ENCODE measurements at places on chromosomes 7 and 10.

GRCh38 chr7:113945018-113945938 lies 26.5 kb upstream of the PPP1R3A start:
- peak; percentile 57 for DNase-seq

GRCh38 chr10:66783316-66783715 lies 142.5 kb upstream of the LRRTM3 start:
- no peak for DNase-seq

- DNase-seq, result no peak
These were observed 47.5 kb upstream of the AGR3 start for GRCh38 chr7:16929146-16929762.

GRCh38 chr10:28922861-28923260 lies 245.5 kb downstream of the BAMBI start:
- no peak for DNase-seq

DNA sequence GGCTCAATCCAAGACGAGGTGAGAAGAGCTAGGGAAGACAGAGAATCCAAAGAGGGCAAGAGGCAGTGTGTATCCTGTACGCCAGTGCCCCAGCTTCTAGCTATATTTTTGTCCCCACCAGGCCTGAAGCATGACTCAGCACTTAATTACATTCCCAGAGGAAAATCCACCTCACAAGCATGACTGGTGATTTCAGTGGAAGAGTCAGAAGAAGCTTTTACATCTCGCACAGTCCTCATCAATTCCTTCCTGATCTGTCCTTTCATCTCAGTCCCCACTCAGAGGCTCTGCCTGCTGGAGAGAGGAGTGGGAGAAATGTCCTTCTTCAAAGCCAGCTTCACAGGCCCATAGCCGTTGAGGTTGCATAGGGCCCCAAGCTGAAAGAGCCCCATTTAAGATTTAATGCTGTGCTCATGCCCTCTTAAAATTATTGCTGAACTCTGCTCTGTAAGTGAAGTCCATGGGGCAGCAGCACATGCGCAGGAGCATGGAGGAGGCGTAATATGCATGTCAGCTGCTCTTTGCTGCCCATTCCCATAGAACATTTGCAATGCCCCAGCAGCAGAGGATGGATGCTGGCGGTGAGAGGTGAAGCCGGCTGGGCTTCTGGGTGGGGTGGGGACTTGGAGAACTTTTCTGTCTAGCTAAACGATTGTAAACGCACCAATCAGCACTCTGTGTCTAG lies 39.0 kb upstream of the AOAH start:
- DNase-seq, result no peak

DNA sequence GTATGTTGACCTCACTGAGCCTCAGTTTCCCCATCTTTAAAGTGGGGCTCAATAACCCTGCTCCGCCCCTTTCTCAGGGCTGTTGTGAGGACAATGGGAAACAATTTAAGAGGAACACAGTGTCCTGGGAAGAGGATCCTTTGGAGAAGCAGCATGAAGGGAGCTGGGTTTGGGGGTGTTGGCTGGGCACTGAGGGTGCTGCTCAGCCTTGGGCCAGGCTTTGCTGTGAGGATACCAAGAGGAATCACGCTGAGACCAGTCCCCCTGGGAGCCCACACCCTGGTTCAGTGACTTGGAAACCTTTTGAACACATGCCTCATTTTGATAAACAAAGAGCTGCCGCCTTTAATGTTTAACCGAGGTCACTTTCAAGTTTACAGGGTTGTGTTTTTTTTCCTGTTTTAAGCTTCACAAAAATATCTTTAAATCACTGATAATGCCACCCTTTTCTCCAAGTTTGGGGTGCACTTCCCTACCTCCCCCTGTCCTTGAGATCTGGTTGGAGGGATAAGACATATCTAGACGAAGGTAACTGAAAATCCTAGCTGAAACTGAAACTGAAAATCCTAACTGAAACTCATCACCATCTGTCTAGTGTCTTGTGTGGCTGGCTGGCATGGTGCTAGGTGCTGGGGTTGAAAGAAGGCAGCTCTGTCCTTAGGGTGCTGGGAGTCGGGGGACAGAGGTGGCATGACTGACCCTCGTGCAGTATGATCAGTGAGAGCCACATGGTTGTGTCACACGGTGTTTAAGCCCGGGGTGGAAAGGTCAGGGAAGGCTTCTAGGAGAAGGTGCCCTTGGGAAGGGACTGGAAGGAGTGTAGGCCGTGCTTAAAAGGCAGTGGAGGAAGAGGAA lies 27.7 kb downstream of the ZNF775 start:
- DNase-seq, result no peak

DNA sequence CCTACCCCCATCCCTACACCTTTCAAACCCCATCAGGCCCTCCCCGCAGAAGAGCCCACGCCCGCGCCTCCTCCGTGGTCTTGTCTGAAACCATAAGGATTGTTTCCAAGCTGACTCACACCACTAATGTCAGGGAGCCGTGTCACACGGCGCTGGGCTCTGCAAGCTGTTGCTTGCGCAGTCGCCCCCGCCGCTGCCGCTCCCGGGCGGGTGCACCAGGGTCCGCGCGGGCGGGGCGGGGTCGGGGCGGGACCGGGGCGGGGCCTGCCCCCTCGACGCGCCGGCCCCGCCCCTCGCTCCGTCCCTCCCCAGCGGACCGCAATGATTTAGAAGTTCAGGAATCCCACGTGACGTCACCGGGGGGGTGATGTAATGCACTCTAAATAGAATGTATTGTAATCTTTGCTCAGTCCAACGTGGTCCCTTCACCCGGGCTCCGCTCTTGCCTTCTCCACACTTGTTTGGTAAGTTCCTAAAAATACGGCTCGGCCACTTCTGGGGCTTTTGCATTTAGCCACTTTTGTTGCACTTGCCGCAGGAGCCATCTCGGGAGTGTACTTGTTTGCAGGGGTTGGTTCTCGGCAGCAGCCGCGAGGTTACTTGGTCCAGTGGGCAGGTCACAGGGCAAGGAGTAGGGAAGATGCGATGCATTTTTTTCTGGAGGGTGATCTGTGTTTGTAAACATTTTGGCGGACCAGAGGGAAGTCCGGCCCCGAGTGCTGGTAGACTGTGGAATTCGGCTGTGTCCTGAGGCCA lies 3.2 kb upstream of the CREB5 start:
- DNase-seq, result peak; percentile 45

GRCh38 chr7:24779283-24779655 lies 22.0 kb upstream of the GSDME start:
- DNase-seq, result no peak

DNA sequence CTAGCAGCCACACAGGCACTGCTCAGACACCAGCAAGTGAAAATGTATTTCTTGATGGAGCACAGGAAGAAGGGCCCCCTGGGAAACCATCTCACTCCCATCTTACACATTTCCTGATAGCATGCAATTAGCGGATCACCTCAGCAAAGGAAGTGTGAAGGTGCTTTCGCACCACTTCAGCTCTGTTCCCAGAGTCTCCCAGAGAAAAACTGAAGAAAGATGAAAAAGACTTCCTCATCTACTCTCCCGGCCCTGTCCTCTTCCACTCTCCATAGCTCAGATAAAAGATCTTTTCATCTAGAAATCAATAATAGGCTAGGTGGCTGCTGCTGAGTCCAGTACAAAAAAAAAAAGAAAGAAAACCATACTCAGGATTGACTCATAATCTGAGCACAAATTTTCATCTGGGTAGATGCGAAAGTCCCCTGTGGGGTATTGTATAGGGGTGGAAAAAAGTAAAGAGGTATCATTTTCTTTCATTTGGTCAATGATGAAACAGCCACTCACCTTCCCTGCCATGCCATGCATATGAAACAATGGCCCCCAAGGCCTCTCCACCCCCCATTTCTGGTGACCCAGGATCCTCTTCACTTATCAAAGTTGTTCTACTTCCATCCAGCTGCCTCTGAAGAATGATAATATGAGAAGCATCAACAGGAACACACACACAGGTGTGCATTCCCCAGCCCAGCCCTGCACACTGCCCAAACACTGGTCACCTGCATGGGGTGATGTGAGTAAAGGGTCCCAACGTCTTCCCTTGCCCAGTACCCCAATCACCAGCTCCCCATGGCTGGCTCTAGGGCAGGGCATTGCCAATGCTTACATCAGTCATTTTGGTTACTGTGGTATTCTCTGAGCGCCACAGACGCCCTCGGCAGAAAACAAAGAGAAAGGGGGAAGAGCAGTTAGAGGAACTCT lies 48.8 kb upstream of the DGKI start:
- no peak for DNase-seq

DNA sequence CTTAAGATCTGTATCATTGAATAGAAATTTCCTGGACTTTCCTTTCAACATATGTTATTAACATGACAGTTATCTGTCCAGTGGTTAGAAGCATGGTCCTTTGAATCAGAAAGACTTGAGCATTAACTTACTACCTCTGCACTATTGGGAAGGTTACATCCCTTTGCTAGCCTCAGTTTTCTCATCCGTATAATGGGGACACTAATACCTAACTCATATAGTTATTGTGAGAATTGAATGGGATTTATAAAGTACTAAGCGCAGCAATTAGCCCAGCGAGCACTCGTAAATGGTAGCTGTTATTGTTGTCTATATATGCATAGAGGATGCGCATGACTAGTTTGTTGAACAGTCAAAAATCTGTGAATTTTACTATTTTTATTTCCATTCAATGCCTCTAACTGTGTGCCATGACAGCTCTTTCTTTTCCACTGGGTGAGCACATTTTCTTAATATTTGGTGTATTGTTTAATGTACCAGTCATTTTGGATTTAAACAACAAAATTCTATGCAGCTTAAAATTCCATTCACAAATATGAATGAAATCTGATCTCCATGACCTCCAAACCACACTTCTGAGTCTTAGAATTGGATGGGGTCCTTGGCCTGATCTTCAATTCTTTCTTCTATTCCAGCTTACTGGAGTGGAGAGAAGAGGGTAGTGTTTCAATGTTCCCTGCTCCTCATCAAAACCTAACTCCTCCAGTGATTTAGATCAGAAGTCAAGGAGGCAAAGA lies 65.0 kb downstream of the CACNB2 start:
- no peak for DNase-seq

GRCh38 chr10:118118716-118119115 lies 72.0 kb upstream of the RAB11FIP2 start:
- DNase-seq, result no peak

- peak; percentile 78 for DNase-seq
These were observed 119.9 kb downstream of the TFEC start for GRCh38 chr7:115910541-115911164.

DNA sequence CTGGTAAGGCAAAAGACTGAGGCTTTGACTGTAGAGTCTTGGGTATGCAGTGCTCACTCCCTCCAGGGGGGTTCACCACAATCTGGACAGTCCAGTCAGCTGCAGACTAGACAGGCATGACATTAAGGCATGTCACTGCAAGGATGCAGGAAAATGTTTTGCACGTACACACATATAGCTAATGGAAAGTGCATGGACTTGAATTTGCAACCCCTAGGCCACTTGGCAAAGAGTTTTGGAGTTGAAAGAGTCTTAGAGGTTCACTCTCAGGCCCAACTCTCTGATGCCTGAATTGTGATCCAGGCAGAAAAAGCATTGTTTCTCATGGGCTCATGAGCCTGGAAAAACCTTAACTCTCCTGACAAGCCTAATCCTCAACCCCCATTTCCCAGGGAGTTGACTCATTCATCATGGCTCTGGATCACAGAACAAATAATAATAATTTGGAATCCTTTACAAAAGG lies 51.9 kb downstream of the LAMB4 start:
- DNase-seq, result no peak

DNA sequence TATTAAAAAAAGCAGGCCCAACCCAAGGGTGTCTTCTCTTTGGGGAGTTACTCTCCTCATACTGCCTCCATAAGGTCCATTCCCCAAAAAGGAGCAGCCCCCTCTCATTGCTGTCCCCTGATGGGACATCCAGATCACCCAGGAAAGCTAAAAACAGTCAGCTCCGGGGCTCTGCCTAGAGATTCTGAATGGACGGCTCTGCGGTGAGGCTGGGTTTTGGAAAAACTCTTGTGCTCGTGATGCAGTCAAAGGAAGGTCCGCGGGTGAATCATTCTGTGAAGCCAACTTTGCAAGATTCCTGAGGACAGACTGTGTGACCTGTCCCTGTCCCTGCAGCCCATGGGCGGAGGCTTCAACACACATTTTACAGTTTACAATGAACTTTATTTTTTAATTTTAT lies 351.5 kb downstream of the TYW1 start:
- DNase-seq, result no peak

DNA sequence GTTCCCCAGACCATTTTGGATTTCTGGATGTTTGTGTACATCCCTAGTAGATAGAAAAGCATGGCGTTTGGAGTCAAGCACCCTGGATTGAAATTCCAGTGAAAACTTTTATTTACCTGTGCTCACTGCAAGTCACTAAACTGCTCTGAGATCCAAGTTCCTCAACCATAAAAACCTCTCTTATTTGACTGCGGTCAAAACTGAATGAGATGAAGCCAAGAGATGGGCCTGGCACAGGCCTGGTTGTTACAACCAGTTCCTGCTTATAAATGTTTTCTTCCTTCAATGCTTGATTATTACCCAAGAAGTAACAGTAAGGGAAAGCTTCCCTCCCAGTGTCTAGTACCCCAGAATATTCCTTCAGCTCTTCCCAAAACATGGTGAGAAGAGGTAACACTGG lies 70.9 kb upstream of the HPS1 start:
- DNase-seq, result no peak

DNA sequence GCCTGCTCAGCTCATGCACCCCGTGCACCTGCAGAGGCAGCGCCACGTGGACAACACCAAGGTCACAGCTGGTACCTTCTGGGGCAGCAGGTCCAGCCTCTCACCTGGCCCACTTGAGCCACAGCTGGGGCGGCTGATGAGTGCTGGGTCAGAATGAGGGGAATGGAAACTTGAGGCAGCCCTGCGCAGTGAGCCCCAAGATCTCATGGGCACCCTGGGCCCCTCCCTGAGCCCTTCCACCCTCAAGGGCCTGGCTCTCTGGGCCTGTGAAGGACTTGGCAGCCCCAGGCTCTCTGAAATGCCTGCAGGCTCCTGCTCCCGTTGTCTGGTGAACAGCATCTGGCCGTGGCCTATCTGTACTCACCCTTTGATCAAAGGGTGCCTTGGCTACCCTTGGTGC lies 112.7 kb downstream of the TCERG1L start:
- no peak for DNase-seq

GRCh38 chr7:81399471-81399870 lies 370.4 kb downstream of the HGF start:
- no peak for DNase-seq

DNA sequence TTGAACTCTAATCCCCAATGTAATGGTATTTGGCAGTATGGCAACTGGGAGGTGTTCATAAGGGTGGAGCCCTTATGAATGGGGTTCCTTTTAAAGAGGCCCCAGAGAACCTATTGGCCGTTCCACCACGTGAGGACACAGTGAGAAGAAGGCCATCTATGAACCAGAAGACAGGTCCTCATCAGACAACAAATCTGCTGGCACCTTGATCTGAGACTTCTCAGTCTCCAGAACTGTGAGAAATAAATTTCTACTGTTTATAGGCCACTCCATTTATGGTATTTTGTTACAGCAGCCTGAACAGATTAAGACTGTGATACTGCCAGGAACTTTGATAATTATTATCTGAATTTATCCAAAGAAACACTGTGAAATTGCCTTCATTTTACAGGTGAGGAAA lies 132.3 kb downstream of the GLI3 start:
- no peak for DNase-seq

DNA sequence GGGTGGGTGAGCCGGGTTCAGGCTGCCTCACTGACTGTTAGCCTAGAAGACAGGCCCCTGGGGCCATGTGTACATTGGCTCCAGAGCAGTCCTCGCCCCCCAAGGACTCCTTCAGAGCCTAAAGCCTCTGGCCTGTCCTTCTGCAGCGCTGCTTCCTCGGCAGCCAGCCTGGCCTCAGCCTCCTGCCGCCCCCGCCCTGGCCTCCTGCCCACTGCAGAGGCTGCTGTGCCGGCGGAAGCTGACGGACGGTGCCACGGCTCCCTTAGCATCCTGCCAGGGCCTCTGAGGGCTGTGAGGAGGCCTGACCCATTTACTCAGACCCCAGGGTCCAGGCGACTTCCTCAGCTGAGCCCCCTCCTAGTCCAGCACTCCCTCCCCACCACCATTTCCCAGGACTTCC lies 4.9 kb downstream of the SRRM3 start:
- peak; percentile 25 for DNase-seq

Data from NCI-H1092 treated with DMSO at 0.1 percent for 48 hours (cell line).